ENCODE measurements at places on chromosomes 11 and 22.

DNA sequence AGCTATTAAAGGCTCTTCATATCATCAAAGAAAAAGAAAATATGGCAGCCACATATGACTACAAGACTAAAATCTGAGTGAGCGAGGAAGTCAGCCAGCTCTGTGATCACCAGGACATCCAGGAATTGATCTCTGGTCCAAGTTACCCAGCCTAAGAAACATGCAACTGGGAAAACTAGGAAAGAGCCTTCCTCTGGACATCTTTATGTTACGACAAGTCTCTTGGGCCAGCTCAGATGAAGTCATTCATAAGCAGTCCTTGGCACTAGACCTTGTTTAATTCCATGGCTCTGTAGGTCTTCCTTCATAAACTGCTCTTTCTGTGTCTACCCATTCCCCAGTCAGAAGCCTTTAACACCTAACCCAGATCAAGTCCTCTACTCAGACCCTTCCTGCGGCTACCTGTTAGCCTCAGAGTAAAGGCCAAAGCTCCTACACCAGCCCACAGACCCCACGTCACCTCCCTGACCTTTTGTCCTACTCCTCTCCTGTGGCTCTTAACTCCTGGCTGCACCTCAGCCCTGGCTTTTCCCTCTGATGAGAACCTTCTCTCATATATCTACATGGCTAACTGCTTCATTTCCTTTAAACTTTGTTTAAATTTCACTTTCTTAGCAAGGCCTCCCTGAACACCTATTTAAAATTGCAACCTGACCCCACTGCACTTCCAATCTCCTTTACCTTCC is 134.0 kb downstream of the KIF18A start:
- no peak for DNase-seq

DNA sequence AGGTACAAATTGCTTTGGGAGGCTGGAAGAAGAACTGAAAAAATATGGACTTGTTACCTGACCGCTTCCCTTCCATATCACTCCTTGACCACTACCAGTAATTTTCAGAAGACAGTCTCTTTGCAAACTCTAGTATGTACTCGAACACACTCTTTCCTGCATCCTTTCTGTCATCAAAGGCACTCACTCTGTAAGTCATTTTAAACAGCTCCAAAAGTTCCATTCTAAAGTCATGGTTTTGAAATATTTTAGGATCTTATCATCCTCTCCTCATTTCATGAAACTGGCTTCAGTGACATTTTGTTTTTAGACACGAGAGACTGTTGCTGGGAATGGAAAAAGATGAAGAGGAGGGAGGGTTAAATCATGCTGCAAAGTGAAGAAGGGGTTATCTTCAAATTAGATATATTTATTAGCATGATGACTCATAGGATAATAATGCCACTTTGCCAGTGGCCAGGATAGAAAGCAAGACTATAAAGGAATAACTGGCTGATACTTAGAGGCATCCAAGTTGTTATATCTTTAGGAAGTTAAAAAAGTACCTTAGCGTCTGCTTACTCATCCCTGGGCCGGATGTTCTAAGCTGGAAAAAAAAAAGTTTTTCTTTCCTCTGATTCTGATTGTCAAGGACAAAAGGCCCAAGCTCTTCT is 549.3 kb downstream of the METTL15 start:
- no peak for DNase-seq

DNA sequence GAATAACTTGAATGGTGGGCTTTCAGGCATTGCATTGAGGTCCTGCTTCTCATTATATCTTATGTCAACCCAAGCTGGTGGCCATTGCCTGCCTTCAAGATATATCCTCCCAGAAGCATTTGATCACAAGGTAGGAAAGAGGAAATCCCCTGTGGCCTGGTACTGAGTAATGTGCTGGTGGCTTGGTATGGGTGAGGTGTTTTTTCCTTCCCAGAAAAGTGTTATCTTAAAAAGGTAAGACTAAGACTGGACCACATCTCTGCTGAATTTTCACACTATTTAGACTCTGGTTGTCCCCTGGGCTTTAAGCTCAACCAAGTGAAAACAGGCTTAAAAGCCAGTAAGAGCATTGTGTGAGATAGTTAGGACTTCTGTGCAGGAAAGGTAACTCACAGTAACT is 3.7 kb downstream of the INSC start:
- no peak for DNase-seq

GRCh38 chr11:95242091-95242844 is 11.3 kb upstream of the SESN3 start:
- no peak for DNase-seq

GRCh38 chr22:29477723-29478318 is 2.2 kb upstream of the NEFH start:
- no peak for DNase-seq

DNA sequence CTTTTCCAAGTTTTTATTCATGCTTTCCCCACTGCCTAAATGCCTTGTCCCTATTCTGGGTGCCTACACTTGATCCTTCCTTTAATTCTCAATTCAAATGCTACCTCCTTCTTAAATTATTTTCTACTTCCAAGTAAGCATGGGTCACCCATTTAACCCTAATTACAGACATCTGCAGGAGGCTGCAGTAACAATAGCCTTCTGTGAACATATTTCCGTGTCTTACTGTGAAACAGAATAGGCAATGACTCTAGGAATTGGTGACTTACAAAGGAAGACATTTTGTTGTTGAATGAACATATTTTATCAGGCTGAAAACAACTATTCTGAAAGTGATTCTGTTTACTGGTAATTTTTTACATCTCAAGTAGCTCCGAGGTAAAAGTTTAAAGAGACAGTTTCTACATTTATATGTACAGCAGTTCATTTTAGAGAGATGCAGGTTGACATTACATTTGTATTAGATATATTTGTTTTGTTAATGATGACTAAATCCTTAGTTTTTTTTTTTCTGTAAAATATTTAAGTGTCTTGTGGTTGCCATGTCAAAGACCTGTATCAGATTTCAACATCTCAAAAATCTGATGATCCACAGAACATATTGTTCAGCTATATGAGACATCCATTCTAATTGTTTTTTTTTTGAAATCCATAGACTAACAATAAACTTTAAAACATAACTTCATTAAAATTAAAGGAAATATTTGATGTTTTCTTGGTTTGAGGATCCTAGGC is 316.8 kb downstream of the CASP12 start:
- DNase-seq: no peak

DNA sequence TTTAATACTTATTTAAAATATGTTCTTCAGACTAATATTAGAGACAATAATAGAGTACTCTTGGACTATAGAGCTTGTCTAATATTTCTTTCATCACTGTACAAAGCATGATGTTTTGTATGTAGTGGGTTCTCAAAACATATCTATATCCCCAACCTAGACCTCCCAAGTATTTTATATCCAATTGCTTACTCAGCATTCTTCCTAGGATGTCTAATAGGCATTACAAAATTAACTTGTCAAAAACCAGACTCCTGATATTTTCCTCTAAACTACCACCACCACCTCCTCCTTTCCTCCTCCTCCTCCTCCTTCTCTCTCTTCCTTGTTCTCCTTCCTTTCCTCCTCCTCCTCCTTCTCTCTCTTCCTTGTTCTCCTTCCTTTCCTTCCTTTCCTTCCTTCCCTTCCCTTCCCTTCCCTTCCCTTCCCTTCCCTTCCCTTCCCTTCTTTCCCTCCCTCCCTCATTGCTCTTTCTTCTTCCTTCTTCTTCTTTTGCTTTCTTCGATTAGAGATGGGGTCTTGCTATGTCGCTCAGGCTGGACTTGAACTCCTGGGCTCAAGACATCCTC is 21.3 kb downstream of the BCO2 start:
- no peak for DNase-seq

- no peak for DNase-seq
Measured at GRCh38 chr11:114163229-114163631, 103.7 kb downstream of the ZBTB16 start.

GRCh38 chr11:3710485-3711259 is 39.5 kb upstream of the CHRNA10 start:
- no peak for DNase-seq

DNA sequence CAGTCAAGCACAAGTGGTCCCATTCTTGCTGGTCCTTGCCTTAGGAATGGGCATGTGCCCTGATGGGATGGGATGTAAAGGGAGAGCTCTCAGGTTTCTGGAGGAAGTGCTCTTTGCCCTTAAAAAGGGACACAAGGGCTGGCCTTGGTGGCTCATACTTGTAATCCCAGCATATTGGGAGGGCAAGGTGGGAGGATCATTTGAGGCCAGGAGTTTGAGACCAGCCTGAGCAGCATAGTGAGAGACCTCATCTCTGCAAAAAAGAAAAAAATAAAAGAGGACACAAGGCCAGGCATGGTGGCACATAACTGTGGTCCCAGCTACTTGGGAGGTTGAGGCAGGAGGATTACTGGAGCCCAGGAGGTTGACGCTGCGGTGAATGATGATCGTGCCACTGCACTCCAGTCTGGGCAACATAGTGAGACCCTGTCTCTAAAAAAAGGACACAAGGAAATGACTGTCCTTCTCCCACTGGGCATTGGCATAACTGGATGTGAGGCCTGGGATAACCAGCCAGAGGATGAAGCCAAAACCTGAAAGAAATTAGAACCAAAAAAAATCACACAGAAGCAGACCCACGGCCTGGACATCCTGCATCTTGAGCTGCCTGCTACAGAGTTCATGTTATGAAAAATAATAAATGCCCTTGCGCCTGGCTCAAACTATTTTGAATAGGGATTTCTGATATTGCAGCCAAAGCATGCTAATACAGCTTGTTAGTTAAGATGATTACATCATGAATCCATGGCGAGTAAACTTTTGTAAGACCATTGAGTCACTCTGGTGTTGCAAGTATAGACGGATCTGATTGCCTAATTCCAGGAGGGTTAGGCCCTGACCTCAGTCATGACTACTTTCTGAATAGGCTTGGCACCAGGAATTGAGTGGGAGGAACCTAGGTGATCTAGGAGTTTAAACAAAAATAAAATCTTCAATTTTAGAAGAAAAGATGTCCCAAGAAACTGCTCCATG is 12.9 kb upstream of the CRKL start:
- DNase-seq: no peak

DNA sequence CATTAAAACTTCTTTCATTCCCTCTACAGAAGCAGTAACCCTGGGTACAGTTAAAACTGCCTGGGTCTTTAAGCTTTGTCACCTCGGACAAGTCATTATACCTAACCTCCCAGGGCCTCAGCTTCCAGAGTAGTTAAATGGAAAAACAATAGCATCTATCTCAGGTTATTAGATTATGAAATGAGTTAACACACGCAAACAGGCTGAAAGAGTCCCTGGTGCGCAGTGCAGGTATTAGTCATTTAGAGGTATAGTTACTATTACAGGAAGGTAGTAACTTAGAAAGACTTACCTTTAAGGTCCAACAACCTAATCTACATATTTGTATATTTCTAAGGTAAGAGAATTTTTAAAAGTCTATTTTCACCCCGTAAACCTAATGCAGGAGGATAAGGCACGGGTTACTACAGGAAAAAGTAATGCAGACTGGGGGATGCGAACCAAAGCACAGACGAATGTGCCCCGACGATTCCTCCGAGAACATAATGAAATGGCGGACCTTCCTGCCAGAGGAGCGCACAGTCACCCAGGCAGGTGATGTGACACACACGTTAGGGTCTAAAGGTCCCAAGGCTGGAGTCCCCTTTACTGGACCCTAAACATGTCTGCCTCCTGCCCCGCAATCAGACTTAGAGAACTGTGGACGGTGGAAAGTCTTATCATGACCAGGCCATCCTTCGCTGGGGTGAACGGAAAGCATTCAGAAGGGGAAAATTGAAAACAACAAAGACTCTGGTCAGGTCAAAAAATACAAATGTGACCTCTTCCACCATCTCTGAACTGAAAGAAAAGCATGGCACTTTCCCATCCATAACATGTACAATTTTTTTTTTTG is 1.3 kb downstream of the NAP1L4 start:
- no peak for DNase-seq

DNA sequence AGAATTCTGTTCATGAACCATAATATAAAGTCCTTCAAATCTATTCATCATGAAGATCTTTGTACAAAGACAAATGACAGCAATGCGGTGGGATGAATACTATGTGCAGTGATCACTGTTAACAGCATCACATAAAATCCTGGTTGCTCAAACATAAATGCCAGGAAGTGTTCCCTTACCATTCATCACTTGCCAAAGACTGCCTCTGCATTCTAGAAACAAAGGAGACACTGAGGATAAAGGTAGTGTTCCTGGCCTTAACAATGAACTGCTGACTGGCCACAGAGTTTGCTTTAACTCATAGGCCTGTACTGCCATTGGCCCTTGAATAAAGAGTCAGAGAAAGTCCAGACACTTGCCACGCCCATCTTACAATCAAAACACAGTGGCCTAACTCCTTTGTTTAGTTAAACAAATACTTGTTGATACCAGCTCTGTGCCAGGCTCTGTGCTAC is 29.5 kb downstream of the C2CD3 start:
- DNase-seq: no peak

DNA sequence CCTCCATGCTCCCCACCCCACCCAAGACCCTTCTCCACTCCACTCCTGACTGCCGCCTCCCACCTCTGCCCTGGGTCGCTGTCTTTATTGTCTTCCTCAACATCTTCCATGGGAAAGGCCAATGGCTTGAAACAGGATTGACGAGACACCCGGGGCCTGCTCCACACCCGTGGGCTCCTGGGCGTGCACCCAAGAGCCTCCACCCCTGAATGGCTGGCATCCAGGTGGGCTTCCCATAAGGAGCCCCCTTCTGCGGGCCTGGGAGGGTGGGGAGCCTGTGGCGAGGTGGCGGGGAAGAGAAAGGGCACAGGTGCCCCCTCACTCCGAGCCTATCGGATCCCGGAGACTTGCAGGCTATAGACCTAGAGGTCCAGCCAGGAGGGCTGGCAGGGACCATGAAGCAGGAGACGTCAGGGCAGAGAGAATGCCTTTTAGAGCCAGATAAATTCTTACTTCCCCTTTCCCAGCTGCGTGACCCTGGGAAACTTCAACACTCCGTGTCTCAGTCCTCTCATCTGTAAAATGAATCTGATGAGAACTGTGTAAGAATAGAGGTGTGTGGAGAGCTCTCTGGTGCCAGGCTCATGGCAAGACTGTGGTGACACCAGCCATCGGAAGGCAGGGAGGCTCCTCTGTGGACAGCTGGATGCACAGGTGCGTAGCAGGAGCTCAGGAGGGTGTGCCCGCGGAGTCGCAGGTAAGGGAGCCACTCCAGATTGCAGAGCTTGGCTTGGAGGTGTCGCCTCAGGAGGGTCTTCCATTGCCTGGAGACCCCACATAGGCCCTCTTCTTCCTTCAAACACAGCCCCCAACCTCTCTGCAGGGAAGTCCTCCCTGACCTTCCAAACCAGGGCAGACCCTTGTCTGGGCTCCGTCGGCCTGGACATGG is 53.9 kb downstream of the SMIM38 start:
- no peak for DNase-seq

- no peak for DNase-seq
Measured at GRCh38 chr11:35548925-35549561, 23.6 kb upstream of the PAMR1 start.
